Cardiac fibroblast (primary cell): ENCODE measurements at places on chromosomes 2 and 18.

GRCh38 chr2:156448766-156449165 is 12.6 kb downstream of the GPD2 start:
- no peak for DNase-seq

GRCh38 chr2:160752475-160753330 is 259.1 kb upstream of the RBMS1 start:
- DNase-seq, result peak; percentile 74

DNA sequence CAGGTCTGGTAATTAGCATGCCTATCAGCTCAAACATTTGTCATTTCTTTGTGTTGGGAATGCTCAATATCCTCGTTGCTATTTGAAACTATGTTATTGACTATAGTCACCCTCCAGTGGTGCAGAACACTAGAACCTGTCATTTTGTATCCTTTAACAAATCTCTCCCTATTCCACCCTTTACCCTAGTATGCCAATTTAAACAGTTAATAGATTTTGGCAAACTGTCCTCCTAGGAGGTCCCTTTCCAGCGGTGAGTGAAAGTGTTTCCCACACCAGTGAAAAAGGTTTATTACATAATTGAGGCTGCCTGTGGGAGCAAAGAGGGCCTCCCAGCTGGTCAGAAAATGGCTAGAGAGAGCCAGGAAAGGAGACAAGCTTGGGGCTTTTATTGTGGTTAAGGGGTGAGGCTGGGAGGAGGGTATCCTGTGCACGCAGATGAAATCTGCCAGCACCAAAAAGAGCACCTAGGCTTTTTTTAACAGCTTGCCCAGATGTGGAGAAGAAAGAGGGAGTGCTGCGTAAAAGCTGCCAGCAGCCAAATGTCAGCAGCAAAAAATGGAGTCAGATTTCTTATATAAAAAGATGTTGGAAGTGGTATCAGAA is 1.8 kb upstream of the DRC1 start:
- DNase-seq, result no peak

DNA sequence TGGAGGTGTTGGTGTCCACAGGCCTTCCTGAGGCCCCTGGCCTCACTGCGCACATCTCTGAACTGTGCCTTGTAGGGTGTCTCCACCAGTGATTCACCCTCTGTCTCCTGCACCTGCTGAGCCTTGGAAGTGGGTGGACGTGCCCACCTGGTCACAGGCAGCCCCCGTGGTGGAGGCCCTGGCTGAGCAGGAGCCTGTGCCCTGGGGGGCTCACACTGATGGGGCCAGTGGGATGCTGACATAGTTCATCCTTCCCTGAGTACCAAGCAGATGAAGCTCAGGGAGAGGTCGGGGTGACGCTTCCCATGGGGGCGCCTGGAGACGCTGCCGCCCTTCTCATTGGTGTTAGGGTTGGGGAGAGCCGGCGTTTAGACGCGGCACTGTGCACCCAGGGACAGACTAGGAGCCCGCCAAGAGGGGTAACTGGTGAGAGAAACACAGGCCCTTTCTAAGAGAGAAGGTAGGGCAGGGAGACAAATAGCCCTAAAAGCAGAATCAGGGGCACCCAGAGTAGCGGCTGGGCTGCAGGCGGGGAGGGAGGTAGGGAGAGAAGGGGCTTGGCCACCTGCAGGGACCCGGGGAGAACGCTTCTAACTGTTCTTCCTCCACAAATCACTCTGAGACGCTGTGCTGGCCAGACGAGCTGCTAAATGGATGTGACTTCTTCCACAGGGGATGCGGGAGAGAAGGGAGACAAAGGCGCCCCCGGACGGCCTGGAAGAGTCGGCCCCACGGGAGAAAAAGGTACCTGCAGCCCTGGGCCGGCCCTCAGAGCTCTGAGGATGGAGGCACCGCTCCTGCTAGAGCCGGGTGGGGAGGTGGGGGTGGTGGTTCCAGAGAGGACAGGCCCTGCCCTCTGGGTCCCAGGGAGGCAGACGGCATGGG is 18.0 kb downstream of the COLEC11 start:
- no peak for DNase-seq

DNA sequence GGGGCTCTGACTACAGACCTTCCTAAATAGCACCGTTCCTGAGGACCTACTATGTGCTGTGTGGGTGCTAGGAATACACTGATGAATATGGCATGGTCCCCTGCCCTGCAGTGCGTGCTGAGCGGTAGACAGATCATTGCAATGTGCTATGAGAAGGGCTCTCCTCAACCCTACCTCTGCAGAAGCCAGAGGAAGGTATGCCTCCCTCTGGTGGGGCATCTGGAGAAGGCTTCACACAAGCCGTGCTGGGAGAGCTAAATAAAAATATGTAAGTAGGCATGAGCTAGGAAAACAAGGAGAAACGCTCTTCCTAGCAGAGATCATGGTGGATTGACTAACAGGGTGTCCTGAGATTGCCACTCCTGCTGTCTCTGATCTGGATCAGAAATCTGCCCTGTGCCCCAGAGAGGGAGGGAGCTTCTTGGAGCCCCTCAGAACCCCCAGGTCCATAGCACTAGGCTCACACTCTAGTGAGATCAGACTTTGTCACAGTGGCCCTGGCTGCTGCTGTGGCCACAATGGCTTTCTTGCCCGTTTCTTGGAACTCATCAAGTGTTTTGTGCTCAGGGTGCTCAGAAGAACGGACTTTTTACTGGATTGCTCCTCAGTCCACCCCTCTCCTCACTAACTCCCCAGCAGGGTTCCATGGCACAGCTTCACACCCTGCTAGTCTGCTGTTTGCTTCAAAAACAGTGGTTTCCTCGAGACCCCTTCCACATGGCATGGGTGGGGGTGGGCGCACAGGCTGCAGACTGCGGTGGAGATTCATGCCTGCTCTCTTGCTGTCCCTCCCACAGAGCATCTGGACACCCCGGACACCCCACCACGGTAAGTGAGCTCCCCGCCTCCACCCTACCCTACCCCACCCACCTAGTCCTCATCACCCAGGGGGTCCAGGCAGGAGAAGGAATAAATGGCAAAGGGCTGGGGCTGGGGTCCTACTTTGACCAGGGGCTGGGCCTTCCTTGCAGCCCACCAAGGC is 14.2 kb downstream of the SIGLEC15 start:
- DNase-seq, result peak; percentile 87

GRCh38 chr2:8441986-8442385 is 239.9 kb upstream of the ID2 start:
- no peak for DNase-seq

- peak; percentile 96 for DNase-seq
These were observed 25.9 kb upstream of the IMPA2 start for GRCh38 chr18:11955239-11956029.

DNA sequence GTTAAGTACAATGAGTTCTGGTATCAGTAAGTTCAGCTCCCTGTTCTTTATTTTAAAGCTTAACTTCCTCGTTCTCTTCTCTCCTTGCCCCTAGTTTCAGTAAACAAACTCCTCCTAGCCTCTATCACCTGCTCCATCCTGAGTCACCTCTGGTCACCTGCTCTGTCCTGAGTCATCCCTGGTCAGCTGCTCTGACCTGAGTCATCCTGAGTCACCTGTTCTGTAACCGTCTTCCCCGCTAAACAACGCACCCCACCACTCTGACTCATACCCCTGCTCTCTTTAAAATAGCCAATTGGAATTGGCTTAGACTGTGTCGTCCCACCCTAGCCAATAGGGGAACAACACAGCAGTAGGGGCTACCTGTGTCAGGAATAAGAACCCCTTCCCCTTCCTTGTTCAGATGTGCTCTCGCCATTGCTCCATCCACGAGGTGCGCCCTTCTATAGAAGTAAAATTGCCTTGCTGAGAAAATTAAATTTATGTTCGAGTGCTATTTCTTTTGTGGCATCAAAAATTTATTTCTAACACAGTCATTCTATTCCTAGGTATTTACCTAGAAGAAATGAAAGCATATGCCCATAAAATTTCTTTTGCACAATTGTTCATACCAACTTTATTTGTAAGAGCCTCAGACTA is 24.9 kb upstream of the RMND5A start:
- peak; percentile 76 for DNase-seq

GRCh38 chr2:69177063-69177771 is 164.2 kb downstream of the ANTXR1 start:
- DNase-seq, result peak; percentile 98

DNA sequence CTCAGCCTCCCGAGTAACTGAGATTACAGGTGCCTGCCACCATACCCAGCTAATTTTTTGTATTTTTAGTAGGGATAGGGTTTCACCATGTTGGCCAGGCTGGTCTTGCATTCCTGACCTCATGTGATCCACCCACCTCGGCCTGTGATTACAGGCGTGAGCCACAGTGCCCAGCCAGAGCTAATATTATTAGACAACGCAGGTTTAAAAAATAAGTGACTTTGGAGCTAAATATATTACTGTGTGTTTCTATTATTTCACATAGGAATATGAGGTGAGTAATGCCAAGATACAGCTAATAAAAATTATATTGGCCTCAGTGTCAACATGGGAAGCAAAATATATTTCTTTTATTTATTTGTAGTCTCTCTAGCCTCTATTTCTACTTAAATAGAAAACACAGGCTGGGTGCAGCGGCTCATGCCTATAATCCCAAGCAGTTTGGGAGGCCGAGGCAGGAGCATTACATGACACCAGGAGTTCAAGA is 120.2 kb downstream of the C2orf74 start:
- DNase-seq, result no peak

- peak; percentile 80 for DNase-seq
These were observed 112.3 kb downstream of the AGAP1 start for GRCh38 chr2:235606004-235606715.

- no peak for DNase-seq
These were observed 1603.8 kb upstream of the ZEB2 start for GRCh38 chr2:146123714-146124113.

- DNase-seq, result no peak
These were observed 22.0 kb downstream of the RAB12 start for GRCh38 chr18:8631265-8631664.

DNA sequence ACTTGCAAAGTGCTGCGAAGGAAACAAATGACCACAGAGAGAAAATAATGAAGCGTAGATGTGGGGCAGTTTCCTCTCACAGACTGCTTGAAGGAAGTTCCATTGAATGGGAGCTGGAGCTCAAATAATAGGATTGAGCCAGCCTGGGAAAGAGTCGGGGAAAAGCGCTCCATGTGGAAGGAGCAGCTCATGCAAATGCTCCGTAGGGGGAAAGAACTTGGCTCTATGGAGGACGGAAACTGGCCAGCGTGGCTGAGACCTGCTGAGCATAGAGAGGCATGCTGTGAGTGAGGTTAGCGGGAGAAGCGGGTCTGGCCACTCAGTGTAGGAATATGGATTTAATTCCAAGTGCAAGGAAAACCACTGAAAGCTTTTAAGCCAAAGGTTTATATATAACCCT is 28.6 kb upstream of the VIT start:
- no peak for DNase-seq

DNA sequence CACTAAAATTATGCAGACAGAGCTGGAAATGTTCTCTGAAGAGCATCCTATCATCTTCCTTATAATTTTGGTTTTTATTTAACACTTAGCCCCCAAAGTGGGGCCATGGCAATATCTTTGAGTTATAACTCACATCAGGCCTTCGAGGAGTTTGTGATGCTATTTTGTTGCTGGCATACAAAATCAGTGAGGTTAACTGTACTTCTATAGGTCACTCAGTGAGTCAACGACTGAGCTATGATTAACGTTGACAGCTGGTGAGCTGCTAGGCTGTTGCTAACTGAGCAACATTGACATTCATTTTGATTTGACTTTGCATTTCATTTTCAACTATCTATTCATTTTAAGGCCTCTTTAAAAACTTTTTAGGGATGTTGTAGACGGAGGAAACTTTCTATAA is 50.0 kb downstream of the GPD2 start:
- peak; percentile 61 for DNase-seq

- no peak for DNase-seq
These were observed 87.3 kb upstream of the TLK1 start for GRCh38 chr2:171247741-171248662.

DNA sequence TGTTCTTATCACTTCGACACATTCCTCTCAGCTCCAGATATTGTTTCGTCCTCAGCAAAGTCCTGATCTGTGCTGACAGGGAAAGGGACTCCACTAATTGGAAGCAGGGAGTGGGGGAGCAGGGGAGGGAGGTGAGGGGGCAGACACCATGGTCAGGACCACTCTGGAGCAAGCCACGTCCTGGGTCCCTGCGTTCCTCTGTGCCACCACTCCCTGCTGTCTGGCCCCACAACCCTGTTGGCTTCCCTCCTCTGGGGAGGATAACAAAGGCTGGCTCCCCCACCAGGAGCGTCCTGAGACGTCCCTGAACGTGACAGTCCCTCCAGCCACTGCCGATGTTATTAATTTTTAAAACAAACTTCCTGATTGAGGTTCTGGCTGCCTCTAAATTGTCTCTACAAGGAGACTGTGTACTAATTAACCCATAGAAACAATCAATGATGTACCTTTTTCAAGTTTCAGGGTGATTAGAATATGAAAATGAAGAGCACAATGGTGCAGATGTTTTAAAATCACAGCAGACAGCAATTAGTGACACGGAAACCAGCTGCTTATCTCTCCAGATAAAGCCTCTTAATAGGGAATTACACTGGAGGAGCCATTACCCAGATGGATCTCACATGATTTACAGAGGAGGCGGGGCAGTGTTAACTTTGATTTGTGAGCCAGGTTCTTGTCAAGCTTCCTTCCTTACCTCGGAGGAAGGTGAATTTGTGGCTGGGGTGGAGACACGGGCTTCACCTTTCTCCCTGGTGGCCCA is 257.5 kb downstream of the SETBP1 start:
- no peak for DNase-seq

- no peak for DNase-seq
These were observed 88.2 kb downstream of the ZNF532 start for GRCh38 chr18:58952858-58953257.

- no peak for DNase-seq
These were observed 120.7 kb downstream of the RDH14 start for GRCh38 chr2:18439716-18440115.

DNA sequence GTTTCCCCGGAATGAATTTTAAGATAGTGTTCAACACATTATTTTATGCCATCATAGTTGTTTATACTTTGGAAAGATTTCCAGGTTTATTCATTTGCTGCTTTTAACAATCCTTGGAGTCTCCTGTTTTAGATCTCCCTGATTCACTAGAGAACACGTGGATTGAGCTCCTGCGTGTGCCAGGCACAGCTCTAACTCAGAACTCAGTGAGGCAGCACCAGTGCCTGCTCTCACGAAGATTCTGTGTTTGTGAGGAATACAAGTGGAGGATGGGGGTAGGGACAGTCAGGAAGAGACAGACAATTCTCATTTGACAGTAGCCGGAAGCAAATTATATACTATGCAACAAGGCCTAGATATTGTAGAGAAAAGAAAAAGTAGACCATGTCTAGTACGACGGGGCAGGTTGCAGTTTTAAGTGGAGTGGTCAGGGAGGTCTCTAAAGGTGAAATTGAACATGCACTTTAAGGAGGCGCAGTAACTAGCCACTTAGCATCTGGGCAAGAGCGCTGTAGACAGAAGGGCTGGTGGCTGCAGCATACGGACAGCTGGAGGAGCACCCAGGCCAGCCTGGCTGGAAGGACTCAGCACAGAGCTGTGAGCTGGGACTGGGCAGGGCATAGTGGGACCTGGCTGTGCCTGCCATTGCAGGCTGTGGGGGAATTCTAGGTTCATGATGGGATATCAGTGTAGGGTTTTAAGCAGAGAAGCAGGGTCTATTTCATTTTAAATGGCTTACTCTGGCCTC is 24.3 kb downstream of the RNF144A start:
- no peak for DNase-seq
